Stimulated activated CD8-positive, alpha-beta memory T cell treated with anti-CD3 and anti-CD28 coated beads, Interleukin-15, amount 100 ng/mL, for 4 hours (primary cell): ENCODE measurements at places on chromosomes 4 and X.

DNA sequence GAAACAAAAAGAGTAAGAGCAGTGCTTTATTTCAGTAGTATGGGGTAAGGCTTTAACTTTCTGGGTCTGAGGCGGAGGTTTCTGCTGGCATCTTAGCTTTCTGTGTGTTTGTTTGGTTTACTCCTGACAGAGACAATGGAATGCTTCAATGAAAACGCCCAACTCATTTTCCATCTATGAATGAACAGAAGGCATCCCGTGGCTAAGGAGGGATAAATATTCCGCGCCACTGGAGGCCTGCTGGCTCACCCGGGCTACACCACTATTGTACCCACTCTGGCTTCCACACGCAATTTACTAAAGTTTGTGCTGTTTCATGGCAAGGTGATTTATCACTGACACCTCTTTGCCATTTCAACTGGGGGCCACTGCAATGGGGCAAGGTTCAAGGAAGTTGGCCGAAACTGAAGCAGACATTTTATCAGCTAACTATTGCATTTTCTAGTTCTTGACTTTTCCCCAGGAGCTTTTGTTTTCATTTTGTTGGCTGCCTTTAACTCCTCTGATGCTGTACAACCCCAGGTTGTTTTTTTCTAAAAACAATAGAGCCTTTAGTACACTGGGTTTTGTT is 32.8 kb upstream of the PPARGC1A start:
- no peak for DNase-seq

- DNase-seq, result no peak
Observed at GRCh38 chrX:71923516-71923915, 12.9 kb downstream of the NHSL2 start.

- no peak for DNase-seq
Observed at GRCh38 chr4:7867191-7867590, 72.5 kb downstream of the AFAP1 start.

DNA sequence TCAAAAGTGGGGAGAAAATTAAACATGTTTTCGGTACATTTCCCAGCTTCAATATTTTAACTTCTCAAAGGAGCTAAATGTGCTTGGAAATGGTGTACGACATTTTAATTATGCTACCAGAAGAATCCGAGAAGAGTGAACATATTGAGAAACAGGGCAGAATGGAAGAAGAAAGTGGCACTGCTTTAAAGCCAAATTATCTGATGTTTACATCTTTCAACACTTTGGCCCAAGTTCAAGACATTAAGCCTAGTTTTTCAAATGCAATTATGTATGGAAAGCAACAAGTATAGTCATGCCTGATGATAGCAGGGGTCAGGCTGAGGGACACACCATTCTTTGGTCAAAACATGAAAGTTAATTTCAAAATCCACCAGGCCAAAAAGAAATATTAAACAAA is 577.9 kb upstream of the ZFP42 start:
- DNase-seq, result no peak

DNA sequence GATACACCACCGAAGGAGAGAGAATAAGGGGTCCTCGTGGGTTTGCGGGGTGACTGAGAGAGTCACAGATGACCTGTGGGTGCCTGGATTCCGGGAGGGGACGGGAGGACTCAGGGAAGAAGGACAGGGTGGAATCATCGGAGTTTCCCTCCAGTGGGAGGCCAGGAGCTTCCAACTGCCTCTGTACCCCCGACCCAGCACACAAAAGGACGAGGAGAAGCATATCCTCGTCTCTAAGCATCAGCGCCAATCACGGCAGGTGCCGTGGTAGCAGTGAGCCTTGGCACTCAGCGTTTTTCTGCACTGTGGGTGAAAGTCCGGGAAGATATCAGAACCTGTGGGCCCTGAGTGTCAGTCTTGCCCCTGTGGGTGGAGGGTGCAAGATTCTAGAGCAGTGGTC is 62.0 kb downstream of the ASMT start:
- DNase-seq, result no peak

DNA sequence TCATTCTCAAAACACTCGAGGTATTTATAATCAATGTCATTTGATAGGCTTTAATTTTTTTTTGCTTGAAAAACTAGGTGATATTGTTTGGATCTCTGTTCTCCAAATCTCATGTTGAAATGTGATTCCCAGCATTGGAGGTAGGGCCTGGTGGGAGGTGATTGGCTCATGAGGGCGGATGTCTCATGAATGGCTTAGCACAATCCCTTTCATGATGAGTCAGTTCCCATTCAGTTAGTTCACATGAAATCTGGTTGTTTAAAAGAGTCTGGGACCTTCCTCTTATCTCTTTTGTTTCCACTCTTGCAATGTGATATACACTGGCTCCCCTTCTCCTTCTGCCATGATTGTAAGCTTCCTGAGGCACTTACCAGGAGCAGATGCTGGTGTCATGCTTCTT is 638.7 kb downstream of the DMD start:
- no peak for DNase-seq

- no peak for DNase-seq
Observed at GRCh38 chrX:6778544-6779503, 243.9 kb upstream of the VCX3A start.
